Heart left ventricle (tissue), 16 donors: ENCODE measurements at places on chromosomes 7 and 10.

DNA sequence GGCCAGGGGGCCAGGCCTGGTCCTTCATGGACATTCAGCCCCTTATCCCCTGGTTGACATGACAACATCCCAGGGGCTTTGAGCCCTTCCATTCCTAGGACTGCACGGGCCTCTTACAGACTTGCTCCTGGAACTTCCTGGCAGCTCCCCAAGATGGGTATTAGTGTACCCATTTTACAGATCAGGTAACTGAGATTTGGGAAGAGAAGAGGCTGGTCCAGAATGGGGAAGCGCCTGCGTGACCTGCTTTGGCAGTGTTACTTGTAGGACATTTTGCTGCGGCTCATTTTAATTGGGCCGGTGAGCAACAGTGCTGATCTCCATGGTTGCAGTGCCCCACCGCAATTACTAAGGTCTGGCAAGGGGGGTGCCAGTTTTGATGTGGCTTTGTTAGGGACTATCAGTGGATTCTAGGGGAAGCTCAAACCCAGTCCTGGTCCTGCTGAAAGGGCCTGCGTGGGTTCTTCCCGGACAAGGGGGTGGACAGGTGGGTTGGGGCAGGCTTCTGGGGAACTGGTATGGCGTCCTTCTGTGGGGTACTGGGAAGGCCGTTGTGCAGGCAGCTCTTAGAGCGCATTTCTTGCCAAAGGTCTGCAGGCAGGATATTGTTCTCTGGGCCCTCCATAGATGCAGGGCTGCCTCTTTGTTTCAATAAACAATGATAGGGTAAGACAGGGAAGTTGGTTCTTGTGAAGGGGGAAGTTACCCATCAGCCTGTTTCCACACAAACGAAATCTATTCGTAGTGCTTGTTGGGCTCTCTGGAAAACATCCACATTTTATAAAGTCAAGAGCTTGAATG lies 137.6 kb downstream of the RGS10 start:
- DNase-seq = no peak

GRCh38 chr10:47388879-47389278 lies 4.8 kb upstream of the ZNF488 start:
- no peak for DNase-seq

GRCh38 chr10:78229950-78230675 lies 196.4 kb downstream of the RPS24 start:
- no peak for DNase-seq

GRCh38 chr10:77231884-77232610 lies 405.6 kb downstream of the KCNMA1 start:
- no peak for DNase-seq

DNA sequence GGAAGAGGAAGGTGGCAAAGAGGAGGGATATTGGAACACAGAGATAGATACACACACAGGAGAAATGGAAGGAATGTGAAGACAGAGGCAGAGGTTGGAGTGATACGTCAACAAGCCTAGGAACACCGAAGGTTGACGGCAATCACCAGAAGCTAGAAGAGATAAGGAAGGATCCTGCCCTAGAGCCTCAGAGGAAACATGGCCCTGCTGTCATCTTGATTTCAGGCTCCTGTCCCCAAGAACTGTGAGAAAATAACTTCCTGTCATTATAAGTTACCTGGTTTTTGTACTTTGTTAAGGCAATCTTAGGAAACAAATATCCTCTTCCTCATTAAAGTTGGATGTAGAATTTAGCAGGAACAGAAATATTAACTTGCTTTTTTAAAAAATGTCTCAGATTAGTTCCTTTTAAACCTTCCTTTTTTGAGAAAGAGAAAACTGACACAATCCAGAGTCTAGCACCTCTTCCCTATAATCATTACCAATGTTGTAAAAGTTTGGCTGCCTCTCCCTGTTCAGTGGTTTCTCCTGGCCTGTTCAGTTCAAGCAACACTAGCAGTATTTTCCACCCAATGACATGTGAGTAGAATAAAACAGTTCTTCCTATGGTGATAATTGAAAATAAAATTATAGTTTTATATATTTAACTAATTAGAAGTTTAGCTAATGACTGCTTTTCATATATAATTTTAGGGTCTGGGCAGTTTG lies 28.8 kb upstream of the GNAI1 start:
- DNase-seq = no peak

DNA sequence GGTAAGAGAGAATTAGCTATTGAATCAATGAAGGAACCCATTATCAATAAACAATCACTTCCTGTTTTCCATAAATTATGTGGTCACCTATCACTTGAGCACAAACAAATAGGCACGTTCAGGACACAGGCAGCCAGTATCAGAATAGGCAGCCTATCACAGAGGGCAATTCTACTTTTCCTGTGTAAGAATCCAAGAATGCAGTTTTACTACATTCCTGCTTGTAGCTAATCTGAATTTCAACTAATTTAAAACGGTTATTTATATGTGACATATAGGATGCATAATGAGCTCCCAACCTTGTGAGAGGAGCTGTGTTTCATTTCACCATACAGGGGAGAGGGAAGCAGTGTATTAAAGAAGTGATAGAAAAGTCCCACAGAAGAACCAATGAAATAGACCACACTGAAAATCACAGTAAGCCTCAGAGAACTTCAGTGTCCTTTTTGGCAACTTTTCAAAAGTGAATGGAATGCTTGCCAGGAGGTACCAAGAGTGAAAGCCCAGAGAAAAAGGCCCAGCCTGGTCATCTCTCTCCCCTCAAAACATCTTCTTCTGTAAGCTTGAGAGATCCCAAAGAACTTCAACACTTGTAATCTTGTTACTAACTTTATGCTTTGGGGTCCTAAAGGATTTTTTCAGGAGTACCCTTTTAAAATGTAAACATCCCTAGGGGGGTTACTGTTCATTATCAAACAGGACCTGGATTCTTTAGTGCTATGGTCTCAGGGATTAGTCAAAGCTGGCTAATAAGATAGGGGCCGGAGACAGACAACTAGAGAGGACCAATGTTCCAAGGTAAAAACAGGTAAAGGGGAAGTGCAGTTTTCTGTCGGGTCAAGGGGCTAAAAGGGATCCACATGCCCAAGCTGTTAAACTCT lies 1.3 kb downstream of the IMMP2L start:
- no peak for DNase-seq

GRCh38 chr7:70410134-70410750 lies 721.7 kb upstream of the GALNT17 start:
- DNase-seq = no peak

- no peak for DNase-seq
Observed at GRCh38 chr7:90551036-90551435, 45.1 kb upstream of the CDK14 start.

DNA sequence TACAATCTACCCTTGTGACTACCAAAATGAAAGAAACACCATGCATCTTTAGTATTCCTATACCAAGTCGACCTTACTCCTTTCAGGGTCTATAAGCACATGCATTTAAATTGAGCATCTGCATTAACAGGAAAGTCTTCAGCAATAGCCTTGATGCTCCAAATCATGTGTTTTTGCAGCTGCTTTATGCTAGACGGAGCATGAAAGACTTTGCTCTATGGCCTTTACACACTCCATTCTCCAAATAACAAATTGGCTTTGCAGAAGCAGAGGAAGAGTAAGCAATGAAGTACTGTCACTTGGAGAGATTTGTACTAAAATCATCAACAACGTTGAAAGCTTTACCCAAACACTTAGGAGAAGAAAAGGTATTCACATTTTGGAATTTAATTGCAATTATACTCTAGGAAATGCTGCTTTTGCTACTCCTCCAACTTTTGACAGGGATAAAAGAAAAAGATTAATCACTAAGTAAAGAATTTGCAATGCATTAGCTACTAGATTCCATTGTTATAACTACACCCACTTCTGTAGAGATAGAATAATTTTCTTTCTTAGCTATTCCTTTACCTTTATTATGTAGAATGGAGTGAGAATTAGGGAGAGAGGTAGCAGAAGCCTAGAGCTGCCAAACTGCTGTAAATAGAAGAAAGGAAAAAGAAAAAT lies 131.8 kb downstream of the SEMA3E start:
- no peak for DNase-seq

GRCh38 chr10:122140461-122140902 lies 130.6 kb upstream of the BTBD16 start:
- DNase-seq = no peak

- DNase-seq = no peak
Observed at GRCh38 chr10:126006264-126006663, 109.9 kb downstream of the FANK1 start.

- no peak for DNase-seq
Observed at GRCh38 chr7:37009125-37009675, 284.9 kb upstream of the AOAH start.

- DNase-seq = no peak
Observed at GRCh38 chr10:71040343-71040742, 152.0 kb upstream of the PCBD1 start.

DNA sequence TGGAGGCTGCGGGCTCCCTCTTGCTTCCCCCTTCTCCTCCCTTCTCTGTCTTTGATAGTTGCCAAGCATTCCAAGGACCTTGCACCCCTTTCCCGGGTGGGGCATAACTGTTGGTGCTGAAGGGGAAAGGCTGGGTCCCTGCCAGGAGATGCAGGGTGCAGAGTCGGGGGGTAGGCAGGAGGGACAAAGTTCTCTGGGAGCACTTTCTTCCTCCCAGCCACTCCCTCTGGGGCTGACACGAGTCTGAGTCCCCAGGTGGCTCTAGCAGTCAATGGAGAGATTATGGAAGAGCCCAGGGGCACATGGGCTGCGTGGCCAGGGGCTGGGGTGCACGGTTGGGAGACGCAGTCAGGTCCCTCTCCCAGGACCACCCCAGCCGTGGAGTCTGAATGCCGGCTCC lies 2.1 kb downstream of the CLDN15 start:
- no peak for DNase-seq

- DNase-seq = no peak
Observed at GRCh38 chr10:57849691-57850357, 417.9 kb downstream of the IPMK start.

DNA sequence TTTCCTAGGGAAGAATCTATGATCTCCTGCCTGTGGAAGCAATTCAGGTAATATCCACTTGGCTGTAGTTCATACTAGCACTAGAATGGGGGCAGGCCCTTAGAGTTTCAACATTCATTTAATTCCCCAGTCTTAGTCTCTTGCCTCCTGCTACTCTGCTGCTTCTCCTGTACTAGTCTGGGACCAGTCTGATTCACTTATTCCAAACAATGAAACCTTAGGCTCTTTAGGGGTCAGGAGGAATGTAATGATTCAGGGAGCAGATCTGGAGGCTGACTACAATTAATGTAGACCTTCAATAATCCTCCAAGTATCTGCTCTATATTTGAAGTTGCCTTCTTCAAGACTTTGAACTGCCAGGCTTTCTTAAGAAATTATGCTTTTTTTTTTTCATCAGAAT lies 101.8 kb downstream of the GNAT3 start:
- no peak for DNase-seq

- no peak for DNase-seq
Observed at GRCh38 chr7:107934991-107935770, 44.2 kb downstream of the DLD start.

DNA sequence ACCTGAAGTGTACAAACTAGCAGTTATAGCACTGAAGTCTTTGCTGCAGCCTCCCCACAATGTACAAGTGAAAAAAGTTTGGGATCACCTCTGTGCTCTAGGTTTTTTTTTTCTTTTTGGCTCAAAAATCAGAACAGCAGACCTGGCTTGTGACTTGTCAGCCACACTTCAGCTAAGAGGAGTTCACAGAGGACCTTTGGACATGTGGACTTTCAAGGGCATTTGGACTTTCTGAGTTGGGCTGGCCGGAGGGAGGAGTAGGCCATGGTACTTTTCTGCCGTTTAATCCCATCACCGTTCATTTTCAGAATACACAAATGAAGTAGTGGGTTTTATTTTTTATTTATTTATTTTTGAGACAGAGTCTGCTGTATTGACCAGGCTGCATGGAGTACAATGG lies 21.9 kb upstream of the ACSL5 start:
- no peak for DNase-seq
